ENCODE measurements at places on chromosomes 4 and X. TPM values are rescaled to one million over a fixed set of nuclear protein-coding genes. Genes with fewer than 3 reads are reported as not detected.

The SPARCL1 gene
- 4.0 TPM for total RNA-seq

The SYNPO2 gene
- total RNA-seq, result under 0.01 TPM

The DACH2 gene
- total RNA-seq, result under 0.01 TPM

The FOXR2 gene
- not detected for total RNA-seq
